ENCODE measurements at places on chromosomes 6 and 20.

GRCh38 chr6:129026601-129027000 lies 143.7 kb downstream of the LAMA2 start:
- DNase-seq = no peak

DNA sequence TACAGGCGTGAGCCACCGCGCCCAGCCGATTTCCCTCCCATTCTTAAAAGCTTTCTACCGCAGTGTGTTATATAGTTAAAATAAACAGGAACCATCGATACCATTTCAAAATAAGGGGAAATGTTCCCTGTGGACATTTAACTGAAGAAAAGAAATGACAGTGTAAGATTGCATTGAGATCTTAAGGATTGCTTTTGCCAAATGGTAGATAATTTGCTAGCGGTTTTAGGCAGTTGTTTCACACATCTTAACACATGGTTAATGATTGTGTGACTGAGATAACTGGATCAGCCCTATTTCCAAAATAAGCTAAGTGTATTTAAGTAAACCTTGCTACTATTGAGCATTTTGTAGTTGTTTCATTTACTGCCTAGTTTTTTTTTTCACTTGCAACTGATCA lies 15.6 kb downstream of the STX16 start:
- DNase-seq = no peak

DNA sequence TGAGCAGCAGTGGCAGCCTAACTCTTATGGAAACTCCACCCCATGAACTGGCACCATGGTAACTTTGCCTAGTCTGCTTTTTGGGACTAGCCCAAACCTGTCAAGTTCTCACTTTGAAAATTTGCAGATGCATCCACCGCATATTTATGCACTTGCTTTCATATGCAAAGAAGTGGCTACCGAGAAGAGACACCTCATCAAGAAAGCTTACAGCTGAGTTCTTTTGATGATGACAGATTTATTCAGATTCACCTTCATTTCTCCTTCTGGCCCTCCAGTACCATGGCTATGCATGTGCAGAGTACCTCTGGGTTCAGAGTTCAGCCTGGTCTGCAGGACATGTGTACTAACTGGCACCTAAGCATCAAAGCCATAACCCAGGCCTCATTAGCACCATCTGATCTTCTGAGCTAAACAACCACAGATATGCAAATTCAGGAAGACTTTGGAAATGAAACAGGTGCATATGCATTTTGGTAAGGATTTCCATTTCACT lies 154.3 kb upstream of the TENT5A start:
- no peak for DNase-seq

DNA sequence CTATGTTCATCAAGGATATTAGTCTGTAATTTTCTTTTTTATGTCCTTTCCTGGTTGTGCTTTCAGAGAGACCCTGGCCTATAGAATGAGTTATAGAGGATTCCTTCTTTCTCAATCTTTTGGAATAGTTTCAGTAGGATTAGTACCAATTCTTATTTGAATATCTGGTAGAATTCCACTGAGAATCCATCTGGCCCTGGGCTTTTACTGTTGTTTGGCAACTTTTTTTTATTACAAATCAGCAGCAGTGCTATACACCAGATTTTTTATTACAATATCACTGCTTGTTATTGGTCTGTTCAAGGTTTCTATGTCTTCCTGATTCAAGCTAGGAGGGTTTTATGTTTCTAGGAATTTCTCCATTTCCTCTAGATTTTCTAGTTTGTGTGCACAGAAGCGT lies 50.0 kb upstream of the NRSN1 start:
- DNase-seq = no peak

- peak; percentile 55 for DNase-seq
These were observed 4.2 kb upstream of the EPHA7 start for GRCh38 chr6:93423542-93423941.

- DNase-seq = no peak
These were observed 136.6 kb downstream of the BACH2 start for GRCh38 chr6:90160013-90160412.

DNA sequence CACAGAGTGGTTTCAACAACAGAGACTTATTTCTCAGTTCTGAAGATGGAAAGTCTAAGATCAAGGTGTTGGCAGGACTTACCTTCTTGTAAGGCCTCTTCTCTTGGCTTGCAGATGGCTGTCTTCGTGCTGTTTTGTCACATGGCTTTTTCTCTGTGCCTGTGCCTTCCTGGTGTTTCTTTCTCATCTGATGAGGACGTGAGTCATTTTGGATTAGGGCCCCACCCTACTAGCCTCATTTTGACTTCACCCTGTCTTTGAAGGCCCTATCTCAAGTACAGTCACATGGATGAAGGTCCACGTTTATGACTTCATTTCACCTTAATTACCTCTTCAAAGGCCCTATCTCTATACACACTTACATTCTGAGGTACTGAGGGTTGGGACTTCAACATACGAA lies 41.4 kb upstream of the LAMA2 start:
- no peak for DNase-seq

DNA sequence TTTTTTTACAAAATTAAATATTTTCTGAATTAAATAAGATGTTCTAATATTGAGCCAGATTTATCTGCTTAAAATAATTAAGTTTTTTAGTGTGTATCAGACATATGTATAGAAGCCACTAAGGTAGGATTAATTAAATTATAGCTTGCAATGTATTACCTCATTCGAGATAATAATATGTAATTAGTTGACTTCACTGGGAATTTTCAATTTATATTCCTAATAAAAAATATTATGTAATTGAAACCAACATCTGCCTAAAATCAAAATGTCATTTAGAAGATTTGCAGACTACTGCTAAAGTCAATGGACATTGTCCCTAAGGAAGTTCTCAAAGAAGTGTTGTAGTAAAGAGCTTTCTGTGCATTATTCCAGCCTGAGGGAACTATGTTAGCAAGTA lies 254.7 kb downstream of the EYS start:
- DNase-seq = no peak

DNA sequence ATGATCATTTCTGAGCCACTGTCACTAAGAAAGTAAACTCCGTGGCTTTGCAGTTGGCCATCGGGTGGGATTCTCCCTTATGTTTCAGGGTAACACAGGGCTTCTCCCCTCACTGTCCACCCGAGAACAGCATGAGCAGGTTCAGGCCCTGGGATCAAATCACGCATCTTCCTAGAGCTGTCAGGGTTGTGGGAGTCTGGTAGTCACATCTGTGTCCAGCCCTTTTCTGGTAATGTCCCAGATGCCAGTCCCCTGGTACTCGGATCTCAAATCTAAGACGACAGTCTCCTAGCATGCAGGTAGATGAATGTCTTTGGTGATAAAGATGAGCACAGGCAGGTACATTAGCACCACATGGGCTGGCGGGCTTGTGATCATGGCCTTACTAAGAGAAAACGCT lies 4.8 kb downstream of the PXDC1 start:
- no peak for DNase-seq

GRCh38 chr20:40547483-40548091 lies 141.4 kb downstream of the MAFB start:
- DNase-seq = no peak

DNA sequence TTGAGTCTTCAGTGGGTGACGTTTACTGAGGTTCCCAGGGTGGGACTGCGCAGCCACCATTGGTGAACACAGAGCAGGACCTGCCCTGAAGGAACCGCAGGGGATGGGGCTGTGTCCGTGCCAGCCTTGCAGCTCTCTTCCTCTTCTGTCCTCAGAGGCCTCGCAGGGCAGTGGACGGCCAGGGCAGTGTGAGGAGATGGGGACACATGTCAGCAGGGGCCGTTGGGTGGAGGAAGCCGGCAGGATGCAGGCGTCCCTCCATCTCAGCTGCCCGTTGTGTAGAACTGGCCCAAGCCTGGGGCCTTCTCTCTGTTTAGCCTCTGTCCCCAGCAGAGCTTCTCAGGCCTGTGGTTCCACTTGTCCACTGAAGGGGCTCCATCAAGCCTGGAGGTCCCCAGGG lies 53.6 kb upstream of the SMOC2 start:
- DNase-seq = no peak

DNA sequence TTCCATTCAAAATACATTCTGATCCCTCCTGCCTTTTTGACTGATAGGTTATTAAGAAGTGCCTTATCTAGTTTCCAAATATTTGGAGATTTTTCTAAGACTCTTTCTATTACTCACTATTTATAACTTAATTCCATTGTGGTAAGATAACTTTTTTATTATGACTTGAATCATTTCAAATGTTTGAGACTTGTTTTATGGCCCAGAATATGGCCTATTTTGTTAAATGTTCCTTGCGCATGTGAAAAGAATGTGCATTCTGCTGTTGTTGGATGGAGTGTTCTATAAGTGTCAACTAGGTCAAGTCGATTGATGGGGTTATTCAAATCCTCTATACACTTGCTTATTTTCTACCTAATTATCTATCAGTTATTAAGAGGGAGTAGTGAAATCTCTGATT lies 13.1 kb upstream of the TCP11 start:
- DNase-seq = no peak

DNA sequence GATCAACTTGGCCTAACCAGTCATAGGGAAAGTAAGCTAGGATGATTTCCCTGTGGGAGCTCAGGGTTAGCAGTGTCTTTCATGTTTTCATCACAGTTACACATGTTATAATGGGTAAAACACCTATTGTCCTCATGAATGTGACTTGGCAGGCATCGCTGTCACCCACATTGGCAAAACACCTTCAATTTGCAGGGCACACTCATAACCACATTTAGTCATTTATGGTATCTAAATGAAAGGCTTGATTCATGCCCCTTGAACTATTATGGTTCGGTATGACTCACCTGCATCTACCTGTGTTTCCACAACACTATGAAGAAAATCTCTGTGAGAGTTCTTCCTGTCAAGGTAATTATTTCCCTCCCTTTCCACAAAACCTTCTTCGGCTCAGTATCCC lies 49.2 kb downstream of the FRK start:
- DNase-seq = no peak

DNA sequence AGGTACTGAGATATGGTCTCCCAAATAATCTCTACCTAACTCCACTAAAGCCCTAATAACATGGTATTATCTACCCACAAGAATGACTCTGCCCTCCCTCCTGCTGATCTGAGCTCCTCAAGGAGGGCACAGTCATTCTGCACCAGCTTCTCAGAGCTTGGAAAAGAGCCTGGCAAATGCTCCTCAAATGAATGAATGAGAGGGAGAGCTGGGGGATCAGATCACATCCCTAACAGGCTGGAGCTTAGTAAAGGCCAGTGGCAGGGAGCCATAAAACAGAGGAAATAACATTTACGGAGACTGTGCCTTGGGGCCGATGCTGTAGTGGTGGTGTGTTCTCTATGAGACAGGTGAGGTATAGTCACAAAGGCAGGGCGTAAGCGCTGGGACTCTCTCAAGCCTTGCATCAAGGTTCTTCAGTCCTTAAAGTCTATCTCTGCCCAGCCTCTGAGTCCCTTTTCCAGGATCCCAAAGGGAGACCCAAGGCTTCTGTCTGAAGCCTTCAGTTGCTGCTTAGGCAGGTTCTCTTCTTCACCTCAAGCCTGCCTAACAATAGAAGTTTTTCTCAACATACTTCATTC lies 7.2 kb upstream of the NNAT start:
- DNase-seq = no peak

DNA sequence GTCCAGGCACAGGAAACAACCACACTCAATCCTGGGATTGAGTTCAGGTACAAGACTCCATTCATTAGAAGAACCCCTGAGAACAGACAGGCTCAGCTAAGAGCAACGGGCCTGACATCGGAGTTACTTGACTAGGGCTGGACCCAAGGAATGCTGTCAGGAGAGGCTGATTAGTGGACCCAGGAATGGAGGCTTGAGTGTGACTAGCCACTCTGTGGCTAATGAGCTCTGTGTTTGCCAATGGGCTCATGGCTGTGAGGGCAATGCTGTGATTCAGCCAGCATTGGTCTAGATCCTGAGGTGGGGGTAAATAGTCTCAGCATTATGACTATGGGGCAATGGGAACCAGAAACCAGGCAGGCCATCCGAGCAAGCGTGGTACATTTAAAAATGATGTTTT lies 71.8 kb downstream of the RIOK1 start:
- DNase-seq = no peak

DNA sequence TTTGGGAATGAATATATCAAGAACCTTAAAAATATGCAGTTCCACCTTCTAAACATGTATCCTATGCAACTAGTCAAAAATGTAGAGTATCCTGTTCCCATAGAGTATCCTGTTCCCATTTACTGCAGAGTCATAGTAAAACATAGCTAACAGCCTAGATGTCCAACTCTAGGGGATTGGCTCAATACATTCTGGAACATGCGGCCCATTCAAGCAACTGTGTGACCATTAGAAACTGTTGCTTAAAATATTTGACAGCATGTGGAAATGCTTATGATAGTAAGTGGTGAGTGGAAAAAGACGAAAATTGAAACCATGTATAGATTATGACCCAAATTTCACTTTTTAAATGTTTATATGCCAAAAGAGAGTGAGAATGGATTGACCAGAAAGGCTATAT lies 11.2 kb downstream of the FOXP4 start:
- DNase-seq = no peak

GRCh38 chr6:129695373-129696027 lies 14.5 kb downstream of the ARHGAP18 start:
- DNase-seq = no peak
